ENCODE measurements at places on chromosomes 6 and 20. TPM values are rescaled to one million over a fixed set of nuclear protein-coding genes. Genes with fewer than 3 reads are reported as not detected.

- no peak for DNase-seq
These were observed 76.3 kb upstream of the SIRPA start for GRCh38 chr20:1818895-1819294.

GRCh38 chr20:24441661-24442060 lies 27.8 kb upstream of the SYNDIG1 start:
- no peak for DNase-seq

GRCh38 chr6:122609881-122610689 lies at the start of gene PKIB:
Gene PKIB (plus strand): TSS chr6:122610405. CDS start chr6:122717795, 107,390 bp downstream.
- peak; percentile 88 for DNase-seq

The YTHDF1 gene
- total RNA-seq: 24.5 TPM
